ENCODE measurements at places on chromosomes 3 and 15.

- DNase-seq: no peak
Measured at GRCh38 chr3:190579514-190580137, 65.7 kb downstream of the IL1RAP start.

- DNase-seq: no peak
Measured at GRCh38 chr15:33565094-33565493, 254.3 kb downstream of the RYR3 start.

GRCh38 chr15:29937956-29938355 is 115.7 kb upstream of the TJP1 start:
- DNase-seq: no peak

DNA sequence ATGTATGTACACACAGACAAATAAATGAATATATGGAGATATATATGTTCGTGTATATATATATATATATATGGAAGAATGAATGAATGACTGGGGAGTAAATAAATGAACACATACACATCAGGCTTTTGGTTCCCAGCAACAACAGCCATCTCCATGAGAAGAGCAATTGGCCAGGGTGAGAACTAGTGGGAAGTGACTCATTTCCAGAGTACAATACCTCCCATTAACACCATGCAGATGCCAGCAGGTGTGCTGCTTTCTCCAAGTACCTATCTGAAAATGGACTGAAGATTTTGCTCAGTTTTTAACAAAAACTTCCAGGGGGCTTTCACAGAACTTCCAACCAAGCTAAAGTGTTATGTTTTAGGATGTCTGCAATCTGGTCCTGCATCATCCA is 179.8 kb upstream of the SLC2A2 start:
- no peak for DNase-seq

DNA sequence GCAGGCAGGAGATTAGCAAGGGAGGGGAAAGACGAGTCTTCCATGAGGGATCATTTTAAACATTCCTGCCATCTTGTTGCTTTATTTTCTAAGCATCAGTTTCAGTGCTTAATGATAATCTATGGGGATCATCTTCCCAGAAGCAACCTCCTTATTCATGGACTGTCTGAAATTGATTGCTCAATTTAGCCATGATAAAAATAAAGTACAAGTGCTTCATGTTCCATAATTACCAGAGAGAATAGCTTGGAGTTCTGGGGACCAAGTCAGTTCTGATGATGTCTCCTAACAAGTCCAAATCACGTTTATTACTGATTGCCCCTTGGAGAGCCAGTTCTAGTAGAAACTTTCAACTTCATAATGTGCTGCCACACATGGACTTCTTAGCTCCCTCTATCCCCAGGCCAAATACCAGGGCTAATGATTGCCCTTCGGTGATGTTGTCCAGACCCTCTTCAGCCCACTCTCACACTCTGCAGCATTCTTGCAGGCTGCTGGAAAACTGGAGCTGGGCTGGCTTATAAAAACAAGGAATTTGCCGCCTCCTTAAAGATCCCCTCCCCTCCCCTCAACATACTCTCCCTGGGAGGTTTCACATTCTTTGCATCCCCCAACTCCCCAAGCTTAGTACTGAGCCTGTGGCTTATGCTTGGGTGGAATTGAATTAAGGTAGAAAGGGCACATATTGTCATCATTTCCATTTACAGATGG is 222.1 kb upstream of the ADAMTS9 start:
- no peak for DNase-seq

- DNase-seq: no peak
Measured at GRCh38 chr15:59553879-59554735, 57.5 kb upstream of the GCNT3 start.

All from suppressor macrophage treated with lipopolysaccharide for 1 hour (primary cell).